Activated CD4-positive, alpha-beta T cell treated with anti-CD3 and anti-CD28 coated beads, Interleukin-2, Interleukin-4, amounts not matched to agents 100 ng/mL and 50 ng/mL, durations not matched to agents 16 hours and 8 hours (primary cell): ENCODE measurements at places on chromosomes 5 and 9.

GRCh38 chr9:78115073-78115472 lies 83.5 kb upstream of the GNAQ start:
- peak; percentile 36 for DNase-seq

GRCh38 chr5:162721125-162721524 lies 653.6 kb downstream of the GABRG2 start:
- DNase-seq: no peak

- no peak for DNase-seq
These were observed 12.3 kb upstream of the TRAF1 start for GRCh38 chr9:120938851-120939250.

DNA sequence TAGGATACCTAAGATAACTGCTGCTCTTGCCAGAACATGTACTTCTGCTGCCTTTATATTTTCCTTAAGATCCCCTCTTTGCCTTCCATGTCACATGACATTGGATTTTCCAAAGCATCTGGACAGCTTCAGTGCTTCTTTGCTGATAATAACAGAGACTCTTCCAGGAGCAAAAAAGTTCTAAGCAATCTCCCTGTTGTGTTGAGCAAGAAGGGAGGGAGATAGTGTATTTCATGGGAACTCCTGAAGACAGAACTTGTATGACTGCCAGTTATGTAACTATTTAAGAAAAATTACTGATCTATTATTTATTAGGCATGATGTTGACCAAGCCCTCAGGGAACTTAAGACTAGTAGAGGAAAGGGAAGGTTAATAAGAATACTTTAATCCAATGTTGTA lies 454.7 kb downstream of the SPATA31D1 start:
- DNase-seq: no peak

DNA sequence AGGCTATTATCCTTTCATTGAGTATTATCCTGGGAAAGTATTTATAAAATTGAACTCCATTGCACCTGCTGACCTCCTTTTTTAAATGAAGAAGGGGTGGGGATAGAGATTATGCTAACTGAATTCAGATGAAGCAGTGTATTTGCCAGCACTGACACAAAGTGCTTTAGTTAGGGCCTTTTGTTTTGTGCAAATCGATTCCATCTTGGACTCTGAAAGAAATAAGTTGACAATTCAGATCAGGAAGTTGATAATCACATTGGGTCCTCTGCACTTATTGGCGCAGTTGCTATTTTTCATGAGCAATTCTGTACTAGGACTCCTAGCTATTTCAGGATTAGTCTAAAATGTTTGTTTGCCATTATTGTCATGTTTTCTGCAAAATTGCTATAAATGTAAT lies 101.6 kb upstream of the FSD1L start:
- no peak for DNase-seq

DNA sequence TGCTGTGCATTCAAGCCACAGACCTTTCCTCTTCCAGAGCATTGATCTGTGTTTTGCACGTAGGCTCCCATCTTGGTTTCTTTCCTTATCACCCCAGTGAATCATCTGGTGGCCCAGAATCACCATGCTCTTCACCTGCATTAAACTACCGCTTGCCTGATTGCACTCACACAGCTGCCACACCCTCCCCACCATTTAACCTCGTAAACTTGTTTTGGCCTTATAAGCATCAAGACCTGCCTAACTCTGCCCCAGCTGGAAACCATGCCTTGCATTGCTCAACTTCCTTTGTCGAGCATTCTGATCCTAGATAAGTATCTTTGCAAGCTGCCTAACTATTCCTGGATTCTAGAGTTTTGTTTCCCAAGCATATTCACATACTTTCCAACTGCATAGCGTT lies 369.6 kb upstream of the SEMA6A start:
- DNase-seq: no peak

GRCh38 chr9:72912476-72913381 lies 40.1 kb downstream of the ALDH1A1 start:
- no peak for DNase-seq

DNA sequence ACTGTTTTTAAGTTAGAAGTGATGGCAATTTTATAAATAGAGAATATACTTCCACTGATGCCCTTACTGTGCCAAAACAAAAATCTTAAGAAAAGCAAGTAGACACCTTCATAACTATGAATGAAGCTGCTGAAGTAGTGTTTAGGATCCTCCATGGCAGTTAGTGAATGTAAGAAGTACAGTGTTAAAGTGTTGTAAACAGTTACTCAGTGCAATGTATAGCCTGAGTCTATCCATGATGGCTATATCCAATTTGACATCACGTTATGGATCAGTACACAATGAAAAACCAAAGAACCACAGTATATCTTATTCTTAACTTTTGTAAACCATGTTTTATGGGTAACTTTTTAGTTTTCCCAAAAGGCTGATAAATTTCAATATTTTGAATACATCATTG lies 7.1 kb downstream of the CCNG1 start:
- no peak for DNase-seq

DNA sequence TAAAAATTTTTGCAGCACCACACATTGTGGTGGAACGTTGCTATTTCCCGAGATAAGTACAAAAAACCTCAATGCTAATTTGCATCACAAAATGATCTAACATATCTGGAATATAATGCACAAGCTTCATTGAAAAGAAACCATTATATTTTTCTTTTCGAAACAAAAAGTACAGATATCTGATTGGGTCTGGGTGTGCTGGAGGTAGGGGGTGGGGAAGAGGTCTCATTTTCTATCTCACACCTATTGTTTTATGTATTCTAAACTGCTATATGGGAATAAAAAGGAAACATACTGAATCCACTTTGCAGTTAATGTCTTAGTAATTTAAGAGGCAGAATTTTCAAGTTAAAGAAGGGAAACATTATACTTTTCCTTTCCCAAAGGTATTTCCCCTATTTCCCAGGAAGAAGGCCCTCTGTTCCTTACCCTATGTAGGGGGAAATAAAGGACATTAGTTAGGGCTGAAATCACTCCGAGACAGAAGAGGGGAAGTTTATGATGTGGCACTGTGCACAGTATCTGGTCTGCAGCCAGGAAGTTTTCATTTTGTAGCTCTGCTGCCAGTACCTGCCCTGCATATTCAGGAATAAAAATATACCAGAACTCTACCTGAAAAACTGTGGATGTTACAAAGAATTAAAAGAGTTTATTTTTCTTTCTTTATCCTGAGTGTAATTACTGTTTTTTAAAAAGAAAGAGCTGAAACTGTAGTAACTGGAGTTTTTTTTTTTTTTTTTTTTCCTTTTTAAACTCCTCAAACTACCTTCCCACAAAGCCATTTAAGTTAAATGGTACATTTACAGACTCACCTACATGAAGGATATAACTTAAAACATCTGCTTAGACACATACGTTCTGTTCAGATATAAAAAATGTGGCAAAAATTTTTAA lies 7.4 kb downstream of the MEF2C start:
- DNase-seq: no peak

DNA sequence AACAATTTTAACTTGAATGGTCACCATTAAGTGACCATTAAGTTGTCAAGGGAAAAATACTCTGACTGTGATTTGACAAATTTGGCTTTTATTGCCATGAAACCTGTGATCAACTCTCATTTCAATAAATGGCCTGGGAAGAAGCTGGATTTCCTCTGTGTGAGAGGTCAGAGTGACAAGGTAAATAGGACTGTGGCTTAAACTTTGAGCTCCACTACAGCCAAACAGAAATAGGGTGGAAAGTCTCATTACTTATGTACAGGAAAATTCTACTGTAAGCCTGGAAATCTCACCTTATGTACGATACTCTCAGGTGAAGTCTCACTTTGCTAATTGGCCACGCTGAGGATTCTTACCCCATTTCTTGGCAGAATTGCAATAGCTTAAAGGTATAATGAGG lies 67.3 kb downstream of the NPR3 start:
- no peak for DNase-seq

- no peak for DNase-seq
These were observed 103.7 kb upstream of the RFX3 start for GRCh38 chr9:3629495-3629894.

GRCh38 chr9:16597136-16597535 lies 273.3 kb downstream of the BNC2 start:
- no peak for DNase-seq

- DNase-seq: no peak
These were observed 158.2 kb downstream of the DENND1A start for GRCh38 chr9:123771690-123772089.

DNA sequence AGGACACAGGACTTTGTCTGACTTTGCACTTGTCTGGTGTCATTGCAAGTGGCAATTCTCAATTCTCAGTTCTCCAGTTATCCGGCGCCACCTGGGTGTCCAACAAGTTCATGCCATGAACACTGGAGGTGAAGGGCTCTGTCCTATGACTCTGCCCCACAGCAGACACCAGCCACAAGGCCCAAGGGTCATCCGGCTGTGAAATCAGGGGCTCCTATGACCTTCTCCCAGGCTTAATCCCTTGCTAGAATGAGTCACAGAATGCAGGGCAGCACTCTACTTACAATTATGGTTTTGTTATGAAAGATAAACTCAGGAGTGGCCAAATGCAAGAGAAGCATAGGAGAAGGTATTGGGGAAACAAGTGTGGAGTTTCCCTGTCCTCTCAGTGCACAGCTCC lies 392.0 kb downstream of the GADD45G start:
- no peak for DNase-seq

DNA sequence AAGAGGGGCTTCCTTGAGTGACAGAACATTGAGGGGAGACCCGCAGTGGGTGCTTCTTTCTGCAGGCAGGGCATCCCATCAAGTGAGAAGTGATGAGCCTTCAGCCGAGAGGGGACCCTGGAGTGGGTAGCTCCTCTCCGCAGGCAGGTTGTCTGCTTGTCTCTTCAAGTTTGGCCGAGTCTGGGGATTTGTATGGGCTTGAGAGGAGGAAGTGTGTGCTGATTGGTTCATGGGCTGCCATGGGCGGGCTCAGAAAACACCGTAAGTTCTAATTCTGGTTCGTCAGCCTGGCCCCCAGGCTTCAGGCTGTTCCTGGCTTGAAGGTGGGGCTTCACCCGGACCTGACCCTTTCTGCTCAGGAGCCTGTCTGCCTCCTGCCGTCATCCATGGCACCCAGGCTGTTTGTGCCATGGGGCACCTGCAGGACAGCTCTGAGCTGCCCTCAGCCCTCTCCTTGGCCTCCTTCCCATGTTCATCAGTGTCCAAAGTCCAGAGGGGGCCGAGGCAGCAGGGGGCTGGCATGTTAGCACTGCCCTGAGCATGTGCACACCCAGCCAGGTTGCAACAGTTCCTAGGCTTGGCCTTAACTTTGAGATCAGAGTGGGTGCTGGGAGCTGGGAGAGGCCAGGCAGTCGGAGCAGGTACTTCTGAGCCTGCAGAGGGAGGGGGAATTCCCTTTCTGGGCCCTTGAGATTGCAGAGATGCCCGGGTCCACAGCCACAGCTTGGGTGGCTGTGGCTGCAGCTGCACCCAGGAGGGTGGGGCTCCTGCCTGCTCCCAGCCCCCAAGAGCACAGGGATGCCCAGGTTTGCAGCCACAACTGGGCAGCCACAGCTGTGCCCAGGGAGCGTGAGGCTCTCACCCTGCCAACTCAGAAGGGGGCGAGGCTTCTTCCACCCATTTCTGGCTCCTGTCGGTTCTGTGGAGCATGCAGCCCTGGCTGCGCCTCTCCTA lies 13.5 kb upstream of the DHFR start:
- no peak for DNase-seq

GRCh38 chr5:72541501-72542225 lies 34.5 kb upstream of the ZNF366 start:
- no peak for DNase-seq
